ENCODE measurements at places on chromosomes 3 and 15.

DNA sequence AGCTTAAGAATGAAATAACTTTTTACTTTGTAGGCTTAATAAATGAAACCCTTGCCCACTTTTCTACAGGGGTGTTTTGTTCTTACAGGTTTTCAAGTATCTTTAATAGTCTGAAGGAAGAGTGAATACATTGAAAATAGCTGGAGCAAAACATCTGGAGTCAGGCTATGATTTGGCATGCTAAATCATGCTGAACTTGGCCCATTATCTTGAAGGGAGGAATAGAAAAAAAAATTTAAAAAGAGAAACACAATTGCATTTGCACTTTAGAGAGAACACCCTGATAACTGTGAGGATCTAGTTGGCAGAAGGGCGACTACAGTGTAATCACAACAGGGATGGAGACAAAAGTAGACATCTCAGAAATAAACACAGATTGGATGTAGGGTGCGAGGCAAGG, 1.8 kb upstream of the IQGAP1 start:
- DNase-seq, result no peak

- DNase-seq, result no peak
Observed at GRCh38 chr3:23076437-23076836, 126.7 kb upstream of the UBE2E2 start.

- no peak for DNase-seq
Observed at GRCh38 chr15:88225461-88225860, 31.1 kb downstream of the NTRK3 start.

DNA sequence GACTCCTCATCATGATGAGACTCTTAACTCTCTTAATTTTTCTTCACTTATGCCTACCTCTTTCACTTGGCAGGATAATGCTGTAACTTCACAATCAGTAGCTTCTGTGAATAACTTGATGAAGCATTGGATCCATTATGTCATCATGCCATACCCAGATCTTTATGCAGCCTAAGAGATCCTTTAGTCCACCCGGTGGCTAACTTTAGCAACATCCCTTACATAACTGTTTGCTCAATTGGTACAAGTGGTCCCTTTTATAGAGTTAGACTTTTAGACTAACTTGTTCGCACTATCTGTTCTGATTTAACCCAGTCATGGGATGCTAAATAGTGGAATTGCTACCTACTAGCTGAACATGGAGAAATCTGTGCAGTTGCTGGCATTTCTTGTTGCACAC, 184.5 kb downstream of the USP13 start:
- DNase-seq, result peak; percentile 19

DNA sequence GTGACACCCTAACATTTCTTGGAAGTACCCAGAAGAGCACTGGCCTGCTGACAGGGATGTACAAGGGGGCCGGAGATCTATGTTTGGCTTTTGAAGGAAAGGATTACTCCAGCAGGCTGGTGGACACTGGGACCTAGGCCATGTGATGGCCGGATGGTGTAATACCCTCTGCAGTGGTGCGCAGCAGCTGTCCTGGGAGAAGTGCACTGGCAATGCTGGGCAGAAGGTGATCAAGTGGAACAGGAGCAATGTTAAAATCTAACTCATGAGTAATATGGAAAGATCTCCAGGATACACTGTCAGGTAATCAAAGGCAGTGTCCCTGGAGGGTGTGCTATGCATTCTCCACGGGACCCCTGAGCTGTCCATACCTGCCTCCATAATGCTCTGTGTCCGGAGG, 71.2 kb upstream of the POMGNT2 start:
- no peak for DNase-seq

GRCh38 chr3:45143673-45144671, 2.2 kb downstream of the CDCP1 start:
- no peak for DNase-seq

DNA sequence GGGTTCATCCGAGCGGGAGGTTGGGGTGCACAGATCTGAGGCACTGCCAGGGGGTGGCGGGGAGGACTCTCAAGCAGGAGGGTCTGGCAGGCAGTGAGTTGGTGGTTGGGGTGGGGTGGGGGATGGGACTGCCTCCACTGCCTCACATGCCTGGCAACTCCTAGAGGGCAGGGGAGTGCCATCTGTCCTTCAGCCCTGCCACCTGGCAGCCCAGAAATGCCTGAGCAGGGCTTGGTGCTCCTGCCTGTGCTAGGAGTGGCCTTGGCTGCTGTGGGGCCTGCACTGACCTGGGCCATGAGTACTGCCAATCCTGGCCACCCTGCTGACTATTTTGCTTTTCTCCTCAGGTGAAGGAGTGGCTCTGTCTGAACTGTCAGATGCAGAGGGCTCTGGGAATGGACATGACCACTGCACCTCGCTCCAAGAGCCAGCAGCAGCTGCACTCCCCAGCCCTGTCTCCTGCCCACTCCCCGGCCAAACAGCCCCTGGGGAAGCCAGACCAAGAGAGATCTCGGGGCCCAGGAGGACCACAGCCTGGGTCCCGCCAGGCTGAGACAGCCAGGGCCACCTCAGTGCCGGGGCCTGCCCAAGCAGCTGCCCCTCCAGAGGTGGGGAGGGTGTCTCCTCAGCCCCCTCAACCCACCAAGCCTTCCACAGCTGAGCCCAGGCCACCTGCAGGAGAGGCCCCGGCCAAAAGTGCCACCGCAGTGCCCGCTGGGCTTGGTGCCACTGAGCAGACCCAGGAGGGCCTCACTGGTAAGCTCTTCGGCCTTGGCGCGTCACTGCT, 32.0 kb upstream of the APEH start:
- DNase-seq, result no peak

GRCh38 chr15:69994429-69995205, 103.1 kb downstream of the TLE3 start:
- DNase-seq, result peak; percentile 16

GRCh38 chr15:39781147-39781966, 1.3 kb downstream of the FSIP1 start:
- no peak for DNase-seq

GRCh38 chr3:188578576-188579363, 424.8 kb downstream of the LPP start:
- DNase-seq, result peak; percentile 15

Measured in NAMALWA (cell line).